Left ventricle myocardium superior (tissue), 1 donor: ENCODE measurements at places on chromosomes 1 and 21. TPM values are rescaled to one million over a fixed set of nuclear protein-coding genes. Genes with fewer than 3 reads are reported as not detected.

DNA sequence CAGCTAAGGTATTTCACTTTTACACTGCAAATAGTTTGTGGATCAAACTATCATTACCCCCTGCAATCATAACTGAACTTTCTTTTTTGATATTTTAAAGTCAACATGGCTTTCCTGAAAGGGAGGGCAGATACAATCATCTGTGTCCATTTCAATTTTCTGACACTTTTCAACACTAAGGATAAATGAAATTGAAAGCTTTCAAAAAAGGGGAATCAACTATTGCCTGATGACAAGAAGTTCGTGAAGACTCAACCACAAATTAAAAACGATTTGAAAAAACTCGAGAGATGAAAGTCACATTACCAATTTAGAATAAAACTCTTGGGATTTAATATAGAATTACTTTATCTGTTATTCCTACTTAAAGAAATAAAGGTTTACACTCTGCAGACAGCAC lies 11.7 kb downstream of the SRSF4 start:
- no peak for DNase-seq

Gene SYPL2
- 30.4 TPM for total RNA-seq

DNA sequence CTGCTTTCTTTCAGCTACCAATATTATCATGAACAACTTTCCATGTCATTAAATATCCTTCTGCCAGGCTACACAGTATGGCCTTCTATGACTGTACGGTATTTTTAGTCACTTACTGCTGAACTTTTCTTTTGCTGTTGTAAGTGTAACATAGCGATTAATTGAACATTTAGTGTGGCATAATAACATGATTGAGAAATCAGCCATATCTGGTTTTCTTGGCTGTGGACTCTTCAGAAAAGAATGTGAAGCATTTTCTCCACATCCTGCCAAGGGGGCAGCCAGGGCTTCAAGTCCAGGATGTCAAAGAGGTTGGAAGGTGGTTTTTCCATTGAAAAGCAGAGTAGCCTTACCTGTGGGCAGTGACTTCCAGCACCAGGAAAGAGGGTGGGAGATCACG lies 8.8 kb upstream of the AHCYL1 start:
- DNase-seq = no peak

DNA sequence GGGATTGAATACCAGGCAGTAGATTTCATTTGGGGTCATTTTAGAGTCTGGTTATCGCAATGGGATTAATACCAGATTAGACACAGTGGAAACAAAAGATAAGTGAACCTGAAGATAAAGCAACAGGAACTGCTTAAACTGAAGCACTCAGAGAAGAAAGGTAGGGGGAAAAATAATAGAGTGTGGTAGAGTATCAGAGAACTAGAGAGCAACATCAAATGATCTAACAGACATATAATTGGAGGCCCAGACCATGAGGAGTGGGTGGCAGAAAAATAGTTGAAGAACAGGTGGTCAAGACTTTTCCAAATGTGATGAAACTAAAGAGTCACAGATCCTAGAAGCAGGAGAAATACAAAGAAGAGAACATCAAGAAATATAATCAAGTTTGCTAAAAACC lies 484.3 kb downstream of the CAMTA1 start:
- no peak for DNase-seq

DNA sequence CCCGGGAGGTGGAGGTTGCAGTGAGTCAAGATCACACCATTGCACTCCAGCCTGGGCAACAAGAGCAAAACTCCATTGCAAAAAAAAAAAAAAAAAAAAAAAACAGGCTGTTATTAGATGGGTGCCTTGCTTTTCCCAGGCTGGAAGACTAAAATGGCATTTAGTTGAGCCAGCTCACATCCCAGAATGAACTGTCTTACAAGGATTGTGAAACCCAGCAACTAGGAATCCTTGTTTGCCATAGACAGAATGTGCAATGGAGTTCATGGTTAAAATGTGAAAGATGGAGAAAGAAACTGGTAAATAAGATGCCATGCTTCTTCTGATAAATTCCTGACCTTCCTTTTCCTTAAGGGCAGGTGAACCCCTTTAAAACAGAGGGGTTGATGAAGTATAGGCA lies 215.8 kb upstream of the GREM2 start:
- DNase-seq = no peak

Gene AADACL3
- not detected for total RNA-seq

Gene CD84
- total RNA-seq = 2.8 TPM
